ENCODE measurements at places on chromosomes 2 and 18. TPM values are rescaled to one million over a fixed set of nuclear protein-coding genes. Genes with fewer than 3 reads are reported as not detected.

GRCh38 chr2:215338883-215339679 is 27.2 kb downstream of the ATIC start:
- DNase-seq: no peak
- peaks cover 74% of the 10 kb centered on the region for H3K36me3 ChIP-seq
- no peak overlapping the region for H3K4me3 ChIP-seq
- no peaks in the 10 kb centered on the region for H3K4me1 ChIP-seq
- no peak overlapping the region for H3K27ac ChIP-seq

DNA sequence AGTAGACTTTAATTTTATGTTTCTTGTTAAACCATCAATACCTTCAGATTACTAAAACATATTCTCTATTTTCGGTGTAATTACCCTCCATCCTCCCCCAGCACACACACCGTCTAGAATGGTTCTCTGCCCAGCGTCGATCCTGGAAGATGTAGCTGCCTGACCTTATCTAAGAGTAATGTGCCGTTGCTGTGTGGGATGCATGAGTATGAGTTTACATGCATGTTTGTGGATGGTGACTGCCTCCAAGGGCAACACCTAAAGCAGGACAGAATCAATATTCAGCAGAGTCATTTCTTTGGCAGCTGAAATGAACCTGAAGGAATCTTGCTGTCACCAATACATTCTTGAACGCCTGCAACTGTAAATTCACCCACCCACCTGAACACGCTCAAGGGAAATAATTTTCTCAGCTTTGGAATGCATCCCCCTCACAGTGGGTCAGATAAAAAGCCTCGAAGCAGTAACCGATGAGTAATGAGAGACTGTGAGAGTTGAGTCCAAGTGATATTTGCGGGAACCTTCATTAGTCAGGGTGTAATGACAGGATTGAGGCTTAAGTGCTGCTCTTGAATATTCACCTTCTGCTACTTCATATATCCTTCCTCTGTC is 155.8 kb upstream of the RND3 start:
- no peak overlapping the region for H3K27ac ChIP-seq
- DNase-seq: no peak
- peaks cover 2% of the 10 kb centered on the region for H3K27me3 ChIP-seq
- no peaks in the 10 kb centered on the region for H3K36me3 ChIP-seq
- no peak overlapping the region for H3K4me3 ChIP-seq

DNA sequence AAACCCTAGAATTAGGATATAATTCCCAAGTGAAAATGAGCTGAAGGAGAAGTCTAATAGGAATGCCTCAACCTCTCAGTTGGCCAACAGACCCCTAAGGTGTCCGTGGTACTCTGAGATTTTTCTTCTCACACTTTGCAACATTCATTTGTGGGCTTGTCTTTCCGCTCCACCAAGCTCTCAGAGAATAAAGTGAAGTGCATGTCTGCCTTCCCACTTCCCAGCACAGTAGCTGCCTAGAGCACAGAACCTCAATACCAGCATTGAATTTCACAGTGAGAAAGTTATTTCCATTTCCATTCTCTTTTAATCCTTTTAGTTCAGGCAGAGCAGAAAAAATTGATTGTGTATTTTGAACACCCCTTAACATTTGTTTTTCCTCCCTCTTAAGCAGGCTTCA is 451.8 kb downstream of the TGIF1 start:
- no peaks in the 10 kb centered on the region for H3K36me3 ChIP-seq
- no peak overlapping the region for H3K4me3 ChIP-seq
- no peak overlapping the region for H3K27ac ChIP-seq
- no peak for DNase-seq
- no peaks in the 10 kb centered on the region for H3K4me1 ChIP-seq

- peaks cover 4% of the 10 kb centered on the region for H3K36me3 ChIP-seq
- H3K27ac ChIP-seq: no peak overlapping the region
- H3K4me3 ChIP-seq: no peak overlapping the region
Measured at GRCh38 chr18:67433971-67434370, 82.5 kb downstream of the DSEL start.

GRCh38 chr2:98172150-98172765 is 85.3 kb downstream of the VWA3B start:
- no peaks in the 10 kb centered on the region for H3K36me3 ChIP-seq
- DNase-seq: no peak
- H3K4me3 ChIP-seq: no peak overlapping the region
- H3K4me1 ChIP-seq: no peaks in the 10 kb centered on the region
- no peak overlapping the region for H3K27ac ChIP-seq

DNA sequence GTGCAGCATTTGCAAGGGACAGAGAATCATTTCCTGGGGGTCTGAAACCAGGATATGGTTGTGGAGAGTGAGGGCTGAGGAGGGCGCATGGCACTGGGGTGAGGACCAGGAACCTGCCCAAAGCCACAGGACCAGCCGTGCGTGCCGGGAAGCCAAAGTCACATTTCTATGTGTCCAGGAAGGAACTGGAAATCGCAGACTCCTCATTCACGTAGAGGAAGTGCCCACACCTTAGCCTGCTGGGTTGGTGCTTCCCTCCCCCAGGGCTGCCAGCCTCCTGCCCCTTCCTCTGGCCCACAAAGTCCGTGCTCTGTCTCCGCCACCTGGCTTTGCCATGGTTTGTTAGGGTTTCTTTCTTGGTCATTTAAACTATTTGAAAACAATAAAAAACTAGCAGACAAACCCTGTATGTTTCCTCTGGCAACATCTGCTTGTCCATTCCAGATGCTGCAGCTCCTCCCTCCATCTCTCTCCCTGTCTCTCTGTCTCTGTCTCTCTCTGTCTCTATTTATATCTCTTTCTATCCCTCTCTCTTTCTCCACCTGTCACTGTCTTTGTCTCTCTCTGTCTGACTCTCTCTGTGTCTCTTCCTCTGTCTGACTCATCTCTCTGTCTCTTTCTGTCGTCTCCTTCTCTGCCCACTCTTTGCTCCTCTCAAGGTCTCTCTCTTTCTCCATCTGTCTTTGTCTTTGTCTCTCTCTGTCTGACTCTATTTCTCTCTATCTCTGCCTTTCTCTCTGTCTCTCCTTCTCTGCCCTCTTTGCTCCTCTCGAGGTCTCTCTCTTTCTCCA is 163.2 kb upstream of the TPO start:
- DNase-seq: no peak
- no peak overlapping the region for H3K27ac ChIP-seq
- peaks cover 5% of the 10 kb centered on the region for H3K4me1 ChIP-seq
- H3K4me3 ChIP-seq: no peak overlapping the region
- H3K27me3 ChIP-seq: no peaks in the 10 kb centered on the region
- H3K36me3 ChIP-seq: no peaks in the 10 kb centered on the region

DNA sequence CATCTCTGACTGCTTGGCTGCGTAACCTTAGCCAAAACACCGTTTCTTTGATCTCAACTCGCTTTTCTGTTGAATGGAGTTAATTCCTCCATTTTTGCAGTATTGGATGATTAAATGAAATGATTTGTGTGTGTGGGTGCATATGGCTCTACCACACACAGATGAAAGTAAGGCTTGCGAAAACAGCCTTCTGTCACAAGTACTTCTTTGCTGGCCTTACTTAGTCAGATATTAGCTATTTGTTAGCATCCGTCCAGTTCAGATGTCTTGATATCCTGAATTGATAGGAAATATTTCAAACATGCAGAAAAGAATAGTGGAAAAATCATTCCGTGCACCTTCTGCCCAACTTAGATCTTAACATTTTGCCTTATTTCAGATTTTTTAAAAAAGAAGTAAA is 21.8 kb downstream of the NCOA1 start:
- H3K4me1 ChIP-seq: peaks cover 65% of the 10 kb centered on the region
- DNase-seq: no peak
- H3K36me3 ChIP-seq: no peaks in the 10 kb centered on the region
- no peaks in the 10 kb centered on the region for H3K27me3 ChIP-seq
- no peak overlapping the region for H3K27ac ChIP-seq

The LAMA1 gene
- not detected for total RNA-seq

The CKAP2L gene
- total RNA-seq: 42.1 TPM

DNA sequence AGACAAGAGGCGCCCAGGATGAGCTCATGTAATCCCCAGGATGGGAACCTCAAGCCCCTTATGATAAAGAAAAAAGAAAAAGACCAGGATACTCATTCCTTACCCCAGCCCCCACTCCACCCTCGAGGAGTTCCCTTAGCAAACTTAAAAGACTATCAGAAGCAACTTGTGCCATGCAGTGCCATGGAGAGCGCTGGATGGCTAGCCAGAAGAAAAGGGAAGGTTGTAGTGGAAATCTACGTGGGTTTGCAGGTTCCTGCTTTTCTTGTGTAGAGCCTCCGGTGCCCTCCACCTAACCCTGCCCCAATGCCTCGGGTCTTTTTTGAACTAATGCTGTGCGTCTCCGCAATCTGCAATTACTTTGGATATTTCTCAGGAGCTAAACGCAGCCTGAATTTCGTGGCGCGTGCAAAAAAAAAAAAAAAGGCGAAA is 16.2 kb upstream of the BCL11A start:
- H3K4me1 ChIP-seq: peaks cover 8% of the 10 kb centered on the region
- no peak overlapping the region for H3K4me3 ChIP-seq
- DNase-seq: no peak
- H3K27me3 ChIP-seq: peaks cover 43% of the 10 kb centered on the region
- no peak overlapping the region for H3K27ac ChIP-seq

DNA sequence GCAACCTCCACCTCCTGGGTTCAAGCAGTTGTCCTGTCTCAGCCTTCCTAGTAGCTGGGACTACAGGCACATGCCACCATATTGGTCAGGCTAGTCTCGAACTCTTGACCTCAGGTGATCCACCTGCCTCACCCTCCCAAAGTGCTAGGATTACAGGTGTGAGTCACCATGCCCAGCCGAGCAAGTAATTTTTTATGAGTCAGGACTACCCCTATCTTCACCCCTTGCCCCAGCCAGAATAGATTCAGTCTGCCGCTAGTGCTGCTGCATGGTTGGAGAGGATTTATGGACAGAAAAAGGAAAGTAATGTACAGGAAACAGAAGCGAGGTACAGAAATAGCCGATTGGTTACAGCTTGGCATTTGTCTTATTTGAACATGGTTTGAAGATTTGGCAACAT is 48.9 kb downstream of the BMPR2 start:
- no peak for DNase-seq
- H3K36me3 ChIP-seq: peaks cover 12% of the 10 kb centered on the region
- no peaks in the 10 kb centered on the region for H3K27me3 ChIP-seq
- no peak overlapping the region for H3K4me3 ChIP-seq

DNA sequence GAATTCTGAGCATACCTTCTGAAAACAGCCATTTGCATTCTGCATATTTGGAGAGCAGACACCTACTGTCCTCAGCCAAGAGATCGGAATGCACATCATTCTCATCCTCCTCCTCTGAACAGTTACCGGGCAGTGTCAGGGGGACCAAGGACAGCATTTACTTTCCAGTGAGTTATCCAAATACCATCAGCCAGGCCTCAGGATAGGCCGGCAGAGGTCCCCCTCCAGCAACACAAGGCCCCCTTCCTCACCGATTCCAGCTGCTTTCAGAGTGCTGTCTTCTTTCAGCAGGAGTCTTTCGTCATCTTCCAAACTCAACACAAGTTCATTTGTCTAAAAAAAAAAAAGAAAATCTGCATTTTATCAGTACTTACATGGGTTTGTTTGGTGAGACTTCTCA is 55.3 kb downstream of the C2orf76 start:
- H3K4me3 ChIP-seq: no peak overlapping the region

DNA sequence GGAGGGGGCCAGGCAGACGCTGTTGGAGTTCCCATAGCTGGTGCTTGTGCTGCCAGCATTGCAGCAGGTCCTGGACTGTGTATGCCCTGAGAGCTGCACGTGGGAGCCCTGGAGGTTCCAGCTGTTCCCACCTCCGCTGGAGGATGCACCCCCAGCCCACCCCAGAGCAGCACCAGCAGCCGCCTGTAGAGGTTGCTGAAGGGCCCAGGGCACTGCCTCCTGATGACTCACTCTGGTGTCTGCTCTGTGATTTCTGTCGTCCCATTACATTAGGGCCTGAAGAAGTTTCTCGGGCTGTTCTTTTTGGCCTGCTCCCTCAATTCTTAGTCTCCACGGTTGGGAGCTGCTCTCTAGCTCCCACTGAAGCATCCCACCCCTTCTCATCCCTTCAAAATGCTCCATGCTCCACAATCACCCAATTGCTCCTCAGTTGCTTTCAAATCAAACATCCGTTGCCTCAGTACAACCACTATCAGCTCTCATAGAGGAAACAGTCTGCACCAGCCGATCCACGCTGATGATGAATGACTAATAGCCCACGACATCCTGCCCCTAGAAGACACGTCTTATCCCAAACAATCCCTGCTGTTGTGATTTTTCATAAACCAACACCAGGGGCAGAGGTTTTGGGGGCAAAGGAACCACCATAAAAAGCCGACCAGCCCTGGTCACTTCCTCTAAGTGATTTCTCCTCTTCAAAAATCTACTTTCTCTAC is 65.2 kb upstream of the RNF152 start:
- no peak overlapping the region for H3K4me3 ChIP-seq
- H3K27ac ChIP-seq: no peak overlapping the region
- DNase-seq: no peak
- peaks cover 15% of the 10 kb centered on the region for H3K4me1 ChIP-seq
- peaks cover 17% of the 10 kb centered on the region for H3K27me3 ChIP-seq
- no peaks in the 10 kb centered on the region for H3K36me3 ChIP-seq

The RAX gene
- total RNA-seq: not detected

- peaks cover 8% of the 10 kb centered on the region for H3K4me1 ChIP-seq
- H3K4me3 ChIP-seq: no peak overlapping the region
- DNase-seq: no peak
- H3K27ac ChIP-seq: no peak overlapping the region
- H3K36me3 ChIP-seq: no peaks in the 10 kb centered on the region
Measured at GRCh38 chr2:174888146-174888545, 117.0 kb downstream of the CHN1 start.

GRCh38 chr2:201628545-201628944 is 14.8 kb downstream of the TMEM237 start:
- no peaks in the 10 kb centered on the region for H3K4me1 ChIP-seq
- H3K27me3 ChIP-seq: no peaks in the 10 kb centered on the region
- DNase-seq: no peak
- no peak overlapping the region for H3K27ac ChIP-seq
- H3K36me3 ChIP-seq: peaks cover 9% of the 10 kb centered on the region

GRCh38 chr2:142714600-142714999 is 162.9 kb upstream of the KYNU start:
- no peaks in the 10 kb centered on the region for H3K27me3 ChIP-seq
- H3K4me3 ChIP-seq: no peak overlapping the region
- no peak for DNase-seq
- H3K4me1 ChIP-seq: no peaks in the 10 kb centered on the region

DNA sequence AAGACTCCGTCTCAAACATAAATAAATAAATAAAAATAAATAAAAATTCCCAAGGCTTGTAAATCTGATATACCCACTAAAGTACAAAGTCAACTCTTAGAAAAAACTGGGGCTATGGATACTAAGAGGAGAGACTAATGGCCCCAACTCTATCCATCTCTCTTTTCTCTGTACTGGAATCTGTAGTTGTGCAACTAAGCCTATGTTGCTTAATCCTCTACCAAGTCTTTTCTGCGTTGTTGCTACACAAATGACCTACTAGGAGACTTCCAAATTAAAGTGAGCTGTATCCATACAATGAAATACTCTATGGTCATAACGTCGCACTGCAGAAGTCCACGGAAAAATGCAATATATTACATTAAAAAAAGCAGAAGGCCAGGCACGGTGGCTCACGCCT is 8.1 kb downstream of the MRPS5 start:
- peaks cover 21% of the 10 kb centered on the region for H3K4me1 ChIP-seq
- peaks cover 38% of the 10 kb centered on the region for H3K36me3 ChIP-seq
- no peak overlapping the region for H3K4me3 ChIP-seq
- no peak for DNase-seq

GRCh38 chr2:151067658-151068369 is 193.8 kb downstream of the RBM43 start:
- H3K36me3 ChIP-seq: no peaks in the 10 kb centered on the region
- no peak for DNase-seq
- H3K27me3 ChIP-seq: peaks cover 2% of the 10 kb centered on the region
- no peak overlapping the region for H3K4me3 ChIP-seq
- no peak overlapping the region for H3K27ac ChIP-seq

- H3K36me3 ChIP-seq: no peaks in the 10 kb centered on the region
- H3K4me3 ChIP-seq: no peak overlapping the region
- peaks cover 2% of the 10 kb centered on the region for H3K27me3 ChIP-seq
- no peaks in the 10 kb centered on the region for H3K4me1 ChIP-seq
- DNase-seq: no peak
Measured at GRCh38 chr2:108253106-108253505, 13.3 kb downstream of the SULT1C3 start.

Measured in activated CD4-positive, alpha-beta memory T cell treated with anti-CD3 and anti-CD28 coated beads for 36 hours (primary cell).